ENCODE measurements at places on chromosomes 5 and 9. TPM values are rescaled to one million over a fixed set of nuclear protein-coding genes. Genes with fewer than 3 reads are reported as not detected.

PLAC8L1 gene
- total RNA-seq, result not detected

DNA sequence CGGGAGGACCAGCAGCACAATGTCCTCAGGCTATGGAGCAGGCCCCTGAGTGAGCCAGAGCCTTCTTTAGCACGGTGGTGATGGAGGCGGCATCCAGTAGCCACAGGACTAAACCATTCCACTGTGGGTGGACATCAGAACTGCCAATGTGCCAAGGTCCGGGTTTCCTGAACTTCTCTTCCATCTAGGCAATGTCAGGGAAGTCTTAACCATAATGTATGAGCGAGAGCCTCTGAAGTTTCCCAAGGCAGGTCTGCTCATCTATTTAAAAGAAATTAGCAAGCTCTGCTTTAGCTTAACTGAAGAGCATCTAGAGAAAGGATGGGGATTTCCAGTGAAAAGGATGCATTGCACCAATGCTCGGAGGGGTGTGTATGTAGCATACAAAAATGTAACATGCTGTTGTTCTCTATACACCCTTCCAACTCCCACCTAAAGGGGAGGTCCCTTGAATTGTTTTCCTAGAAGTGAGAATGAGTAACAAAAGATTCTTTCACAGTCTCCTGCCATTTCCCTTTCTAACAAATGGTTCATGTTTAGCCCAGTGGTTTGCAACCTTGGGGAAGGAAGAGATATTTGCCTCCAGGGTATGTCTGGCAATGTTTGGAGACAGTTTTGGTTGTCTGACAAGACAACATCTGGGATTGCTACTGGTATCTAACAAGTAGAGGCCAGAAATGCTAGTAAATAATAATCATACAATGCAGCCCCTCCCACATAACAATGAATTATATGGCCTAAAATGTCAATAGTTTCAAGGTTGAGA is 6.1 kb upstream of the RXFP3 start:
- no peak for DNase-seq

DNA sequence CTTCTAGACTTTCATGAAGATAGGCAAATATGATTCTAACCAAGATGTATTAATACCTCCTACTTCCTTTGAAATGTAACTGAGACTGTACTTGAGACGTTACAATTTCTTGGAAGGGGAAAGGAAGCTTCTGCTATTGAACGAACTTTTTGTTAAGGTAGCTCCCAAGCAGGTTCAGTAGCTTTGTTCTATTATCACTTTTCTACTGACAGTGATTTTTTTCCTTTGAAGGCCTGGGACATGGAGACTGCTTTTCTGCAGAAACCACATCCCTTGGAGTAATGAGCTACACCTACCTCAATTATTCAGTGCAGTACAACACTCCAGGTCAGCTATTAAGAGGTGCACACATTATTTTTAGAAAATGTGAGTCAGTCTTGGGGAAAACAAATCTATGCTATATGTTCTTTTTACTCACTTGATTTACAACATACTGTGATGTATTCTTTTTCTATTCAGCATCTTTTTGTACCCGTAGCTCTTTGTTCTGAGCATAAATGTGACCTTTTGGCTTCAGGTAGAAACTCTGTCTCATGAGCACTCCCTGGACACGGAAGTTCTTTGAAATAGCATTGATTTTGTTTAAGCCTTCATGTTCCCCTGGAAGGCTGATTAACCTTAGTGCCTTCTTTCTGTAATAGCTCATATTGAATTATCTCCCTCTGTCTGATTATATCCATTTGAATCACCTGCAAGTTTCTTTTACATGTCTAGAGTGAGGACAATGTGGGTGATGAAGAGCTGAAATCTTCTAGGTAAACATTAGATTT is 56.5 kb upstream of the CDKN2B start:
- no peak for DNase-seq

DNA sequence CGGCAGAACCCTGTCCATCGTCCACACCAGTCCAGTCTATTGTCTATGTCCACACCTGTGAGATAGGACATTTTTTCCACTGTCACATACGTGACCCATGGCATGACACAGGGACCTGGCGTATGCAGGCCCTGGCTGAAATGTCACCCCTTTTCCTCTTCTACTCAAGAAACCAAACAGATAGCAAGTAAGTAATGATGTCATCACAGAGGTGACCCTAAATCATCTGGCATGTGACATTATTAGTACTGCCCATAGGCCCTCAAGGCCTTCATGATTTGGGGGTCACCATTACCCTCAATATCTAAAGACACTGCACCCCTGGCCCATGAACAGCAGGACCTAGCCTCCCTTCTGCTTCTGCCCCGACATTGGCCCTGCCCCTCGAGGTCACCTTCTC is 88.3 kb downstream of the LHX2 start:
- DNase-seq, result no peak

GRCh38 chr5:74294231-74294705 is 346.3 kb downstream of the ENC1 start:
- no peak for DNase-seq

GRCh38 chr5:55143624-55144023 is 16.3 kb upstream of the GPX8 start:
- no peak for DNase-seq

- no peak for DNase-seq
These were observed 9.9 kb upstream of the HSPA4 start for GRCh38 chr5:133041910-133042309.

Data from Caco-2 (cell line).